ENCODE measurements at places on chromosomes 7 and 10. TPM values are rescaled to one million over a fixed set of nuclear protein-coding genes. Genes with fewer than 3 reads are reported as not detected.

Gene ASIC3
- polyA plus RNA-seq = not detected

Gene ABCB4
- polyA plus RNA-seq = 0.53 TPM

Gene AMPH
- polyA plus RNA-seq = not detected

Gene MRC1
- not detected for polyA plus RNA-seq

Gene ACTR3C
- 6.5 TPM for polyA plus RNA-seq

Gene DRGX
- polyA plus RNA-seq = not detected

Gene DPYSL4
- polyA plus RNA-seq = not detected

Gene ANKRD7
- not detected for polyA plus RNA-seq

Gene SNX8
- polyA plus RNA-seq = 16.7 TPM

Gene AUTS2
- 17.6 TPM for polyA plus RNA-seq

Gene SGCE
- 2.6 TPM for polyA plus RNA-seq

Gene PCDH15
- not detected for polyA plus RNA-seq

Gene TRIM73
- 3.6 TPM for polyA plus RNA-seq

Gene COPS6
- polyA plus RNA-seq = 289 TPM

Gene TACR2
- polyA plus RNA-seq = 0.22 TPM
